ENCODE measurements at places on chromosomes 11 and 22.

GRCh38 chr11:9069862-9070470 is 21.4 kb downstream of the SCUBE2 start:
- DNase-seq = no peak

DNA sequence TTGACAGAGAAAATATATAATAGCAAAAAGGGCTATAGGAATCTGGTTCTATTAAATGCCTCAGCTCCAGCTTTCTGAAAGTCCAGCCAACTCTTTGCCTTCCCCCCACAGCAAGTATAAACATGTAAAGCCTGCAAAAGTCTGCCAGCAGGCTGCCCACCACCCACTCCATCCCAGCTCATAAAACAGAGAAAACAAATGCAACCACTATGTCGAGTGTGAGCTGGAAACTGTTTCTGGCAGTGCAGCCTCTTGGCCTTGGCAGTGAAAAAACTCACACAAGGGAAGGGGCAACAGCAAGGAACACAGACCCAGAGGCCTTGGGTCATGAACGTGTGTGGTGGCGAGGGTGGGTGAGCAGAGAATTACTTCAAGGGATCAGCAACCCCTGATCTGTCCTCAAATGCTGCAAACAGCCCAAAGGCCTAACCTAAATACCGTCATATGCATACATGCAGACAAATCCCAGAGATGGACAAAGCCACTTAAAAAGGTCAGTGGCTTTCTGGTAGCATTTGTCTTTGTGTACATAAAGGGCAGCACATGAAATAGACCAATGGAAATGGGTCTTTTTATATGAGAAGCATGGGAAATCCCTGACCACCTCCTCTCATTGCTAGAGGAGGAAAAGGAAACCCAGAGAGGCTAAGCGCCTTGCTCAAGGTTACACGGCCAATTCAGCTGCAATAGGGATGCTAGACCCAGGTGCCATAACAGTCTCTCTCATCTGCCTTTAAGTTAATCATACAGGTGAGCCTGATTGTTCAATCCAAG is 74.8 kb downstream of the NAT10 start:
- DNase-seq = no peak

- no peak for DNase-seq
These were observed 44.9 kb upstream of the TCF20 start for GRCh38 chr22:42315392-42315756.

DNA sequence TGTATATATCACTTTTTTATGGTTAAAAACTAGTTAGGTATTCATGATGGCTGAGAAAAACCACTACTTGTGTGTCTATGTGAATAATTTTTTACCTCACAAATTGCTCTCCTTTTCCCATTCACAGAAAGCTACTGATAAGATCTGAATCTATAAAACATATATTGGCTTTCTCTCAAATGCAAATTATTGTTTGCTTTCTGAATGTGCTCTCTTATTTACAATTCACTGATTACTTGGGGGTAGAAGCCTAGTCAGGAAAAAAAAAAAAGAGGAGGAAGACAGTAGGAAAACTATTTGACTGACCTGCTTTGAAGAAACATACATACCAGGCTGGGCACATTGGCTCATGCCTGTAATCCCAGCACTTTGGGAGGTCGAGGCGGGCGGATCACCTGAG is 20.5 kb downstream of the PGM2L1 start:
- DNase-seq = no peak

DNA sequence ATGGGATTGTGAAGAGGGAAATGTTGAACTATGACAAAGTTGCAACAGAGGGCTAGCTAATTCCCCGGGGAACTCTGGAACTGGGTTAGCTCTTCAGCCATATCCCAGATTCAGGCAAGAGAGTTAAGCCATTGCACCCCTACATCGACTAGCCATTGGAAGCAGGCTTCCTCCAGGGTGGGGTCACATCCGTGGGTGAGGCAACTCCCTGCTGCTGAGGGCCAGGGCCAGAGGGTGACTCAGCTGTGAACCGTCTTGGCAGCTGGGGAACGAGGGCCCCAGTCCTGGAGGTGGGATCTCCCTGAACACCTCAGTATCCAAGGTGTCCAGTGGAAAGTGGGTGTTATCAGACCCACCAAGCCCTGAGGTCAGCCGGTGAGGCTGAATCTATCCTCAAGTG is 41.1 kb downstream of the RPS6KA4 start:
- no peak for DNase-seq

All from esophagus squamous epithelium (tissue), 5 donors.